Colonic mucosa (tissue), 4 donors: ENCODE measurements at places on chromosomes 2 and 18.

DNA sequence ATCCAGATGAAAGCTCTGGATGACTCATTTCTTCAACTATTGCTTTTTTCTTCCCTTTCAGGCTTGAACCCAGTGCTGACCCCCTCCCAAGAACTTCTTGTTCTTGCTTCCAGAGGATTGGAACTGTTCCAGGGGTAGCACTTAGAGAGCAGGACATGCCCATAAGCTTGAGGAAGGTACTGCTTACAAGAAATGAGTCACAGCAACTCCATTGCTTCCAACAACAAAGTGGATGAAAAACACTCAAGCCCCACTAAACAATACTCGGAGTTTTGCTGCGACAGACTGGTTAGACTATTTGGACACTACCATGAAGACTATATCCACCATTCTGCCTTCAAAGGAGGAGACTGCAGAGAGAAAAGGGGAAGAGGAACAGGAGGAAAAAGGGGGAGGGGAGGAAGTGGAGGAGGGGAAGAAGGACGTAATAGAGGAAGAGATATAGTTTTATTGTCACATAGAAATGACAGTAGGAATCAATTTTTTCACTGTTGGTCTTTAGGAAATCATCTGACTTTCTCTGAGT, 1.6 kb upstream of the EPC2 start:
- DNase-seq = peak; percentile 18

DNA sequence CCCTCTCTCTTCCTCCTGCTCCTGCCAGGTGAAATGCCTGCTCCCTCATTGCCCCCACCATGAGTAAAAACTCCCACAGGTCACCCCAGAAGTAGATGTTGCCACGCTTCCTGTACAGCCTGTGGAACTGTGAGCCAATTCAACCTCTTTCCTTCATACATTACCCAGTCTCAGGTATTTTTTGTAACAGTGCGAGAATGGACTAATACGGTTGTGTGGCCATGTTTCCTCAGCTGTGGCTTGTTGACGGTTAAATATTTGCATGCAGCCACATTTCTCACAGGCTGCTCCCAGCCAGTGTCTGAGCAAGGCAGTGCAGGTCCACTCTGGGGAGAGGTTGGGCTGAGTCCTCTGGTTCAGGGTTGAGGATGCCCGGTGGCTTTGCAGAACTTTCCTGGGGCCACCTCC, 27.8 kb upstream of the COPS8 start:
- DNase-seq = no peak

GRCh38 chr18:615092-615521, 18.3 kb downstream of the CLUL1 start:
- DNase-seq = no peak

GRCh38 chr2:207895274-207895860, 125.7 kb upstream of the FZD5 start:
- DNase-seq = peak; percentile 57

DNA sequence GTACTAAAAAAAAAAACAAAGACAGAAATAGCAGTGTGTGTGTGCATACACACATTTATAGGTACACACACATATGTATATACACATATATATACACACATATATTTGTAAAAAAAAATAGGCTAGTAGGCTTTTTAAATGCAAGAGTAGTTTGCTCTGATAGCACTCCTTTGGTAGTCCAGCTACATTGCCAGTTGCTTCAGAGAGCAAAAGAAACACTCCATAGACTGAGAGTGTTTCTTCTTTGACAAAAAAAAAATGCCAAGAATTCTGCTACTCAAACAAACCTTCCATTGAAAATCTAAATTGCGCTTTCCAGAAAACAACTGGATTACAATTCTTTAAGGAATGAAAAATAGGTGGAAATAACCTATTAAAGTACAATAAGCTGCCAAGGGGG, 365.9 kb upstream of the GALNT5 start:
- DNase-seq = no peak

DNA sequence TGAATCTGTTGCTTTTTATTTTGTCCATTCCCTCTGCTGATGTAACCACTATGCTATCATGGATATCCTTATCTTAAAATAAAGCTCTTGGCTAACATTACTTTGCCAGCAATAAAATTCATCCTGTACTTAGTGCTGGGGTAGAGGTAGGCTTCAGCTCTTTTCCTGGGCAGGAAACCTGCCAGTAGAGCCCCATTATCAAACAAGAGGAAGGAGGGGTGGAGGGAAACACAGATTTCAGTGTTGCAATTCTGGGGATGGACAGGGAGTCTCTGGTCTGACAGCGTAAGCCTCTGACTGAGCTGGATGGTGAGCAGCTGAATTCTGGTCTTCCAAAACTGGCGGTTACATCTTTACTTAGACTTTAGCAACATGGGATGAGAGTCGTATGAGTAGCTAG, 47.5 kb downstream of the CASP8 start:
- DNase-seq = no peak

- no peak for DNase-seq
Measured at GRCh38 chr2:238233625-238234024, 6.2 kb downstream of the HES6 start.

- no peak for DNase-seq
Measured at GRCh38 chr2:238433941-238434845, 7.5 kb downstream of the ASB1 start.

GRCh38 chr2:224532931-224533330, 52.2 kb downstream of the CUL3 start:
- DNase-seq = no peak

- no peak for DNase-seq
Measured at GRCh38 chr2:219851169-219851568, 223.7 kb downstream of the SLC4A3 start.

GRCh38 chr2:9247786-9248185, 41.2 kb downstream of the ASAP2 start:
- peak; percentile 80 for DNase-seq

- no peak for DNase-seq
Measured at GRCh38 chr2:39913648-39914461, 134.8 kb upstream of the THUMPD2 start.

- no peak for DNase-seq
Measured at GRCh38 chr2:199738727-199739412, 112.1 kb downstream of the FTCDNL1 start.

- peak; percentile 39 for DNase-seq
Measured at GRCh38 chr18:11887328-11888128, 20.6 kb downstream of the MPPE1 start.
